Large intestine (tissue), 12 donors: ENCODE measurements at places on chromosomes 1 and 21. TPM values are rescaled to one million over a fixed set of nuclear protein-coding genes. Genes with fewer than 3 reads are reported as not detected.
A peak's percentile ranks its signal among the peaks of the same experiment; 100 is the strongest.

TGFBR3 gene
- 13.7 TPM for polyA plus RNA-seq

PIK3C2B gene
- polyA plus RNA-seq = 26.3 TPM

DNA sequence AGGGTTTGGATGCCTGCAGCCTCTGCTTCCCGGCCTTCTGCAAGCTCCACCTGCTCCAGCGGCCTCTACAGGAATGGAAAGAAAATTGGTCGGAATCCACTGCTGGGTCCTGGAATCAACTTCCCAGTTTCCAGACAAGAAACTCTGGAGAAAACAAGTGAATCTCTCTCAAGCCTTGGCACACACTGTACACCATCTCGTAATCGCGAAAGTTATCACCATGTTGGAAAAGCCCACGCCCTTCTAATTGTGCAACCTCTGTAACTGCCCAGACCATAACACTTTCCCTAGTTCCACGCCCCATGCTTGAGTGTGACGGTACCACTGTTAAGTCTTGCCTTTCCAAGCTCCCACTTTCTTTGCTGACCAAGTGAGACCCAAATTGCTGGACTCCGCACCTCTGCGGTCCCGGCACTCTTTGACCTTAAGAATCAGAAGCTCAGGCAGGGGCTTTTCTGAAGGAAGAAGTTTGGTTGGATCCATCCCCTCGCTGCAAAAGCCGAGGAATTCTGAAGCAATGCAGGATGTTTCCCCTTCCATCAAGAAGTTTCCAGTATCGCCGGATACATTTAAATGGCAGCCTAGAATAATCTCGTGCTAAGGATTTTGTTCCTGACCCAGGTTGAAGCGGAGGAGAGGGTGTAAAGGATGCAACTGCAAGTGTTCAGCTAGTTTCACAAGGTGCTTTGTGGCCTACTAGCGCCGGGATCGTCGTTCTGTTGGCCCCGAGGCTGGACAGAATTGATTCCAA is 6.2 kb downstream of the NR5A2 start:
- peaks cover 45% of the 10 kb centered on the region for H3K4me1 ChIP-seq
- H3K27ac ChIP-seq = no peak overlapping the region
- H3K27me3 ChIP-seq = peaks cover 64% of the 10 kb centered on the region
- no peak overlapping the region for H3K4me3 ChIP-seq
- peak; percentile 84 for DNase-seq
- no peaks in the 10 kb centered on the region for H3K36me3 ChIP-seq

DNA sequence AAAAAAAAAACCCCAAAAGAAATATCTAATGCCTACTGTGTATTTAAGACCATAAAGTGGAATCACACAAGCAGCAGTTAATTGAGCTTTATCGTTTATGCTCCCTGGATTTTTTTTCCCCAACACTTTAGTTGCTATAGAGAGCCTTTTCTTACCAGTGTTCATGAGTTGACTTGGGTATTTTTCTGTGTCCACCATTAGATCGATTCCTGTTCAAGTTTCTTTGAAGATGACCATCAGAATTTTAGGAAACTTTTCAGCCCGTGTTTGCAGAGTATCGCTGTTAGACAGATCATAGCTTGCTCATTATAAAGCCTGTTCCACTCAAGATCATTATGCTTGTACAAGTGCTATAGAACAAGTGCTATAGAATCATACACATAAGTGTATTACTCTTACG is 1.5 kb downstream of the RALGPS2 start:
- H3K4me1 ChIP-seq = peaks cover 9% of the 10 kb centered on the region
- H3K27ac ChIP-seq = peak overlapping the region; percentile 88
- no peaks in the 10 kb centered on the region for H3K36me3 ChIP-seq
- peak overlapping the region; percentile 83 for H3K4me3 ChIP-seq
- DNase-seq = no peak

- no peaks in the 10 kb centered on the region for H3K27me3 ChIP-seq
- no peak overlapping the region for H3K4me3 ChIP-seq
- H3K27ac ChIP-seq = no peak overlapping the region
- peaks cover 4% of the 10 kb centered on the region for H3K36me3 ChIP-seq
- no peaks in the 10 kb centered on the region for H3K4me1 ChIP-seq
These were observed 110.5 kb downstream of the ZNF644 start for GRCh38 chr1:90911353-90911752.

- H3K4me1 ChIP-seq = no peaks in the 10 kb centered on the region
- no peaks in the 10 kb centered on the region for H3K36me3 ChIP-seq
- no peaks in the 10 kb centered on the region for H3K27me3 ChIP-seq
- H3K27ac ChIP-seq = no peak overlapping the region
- peak overlapping the region; percentile 47 for H3K4me3 ChIP-seq
These were observed 14.2 kb upstream of the MCOLN3 start for GRCh38 chr1:85062425-85063026.

DNA sequence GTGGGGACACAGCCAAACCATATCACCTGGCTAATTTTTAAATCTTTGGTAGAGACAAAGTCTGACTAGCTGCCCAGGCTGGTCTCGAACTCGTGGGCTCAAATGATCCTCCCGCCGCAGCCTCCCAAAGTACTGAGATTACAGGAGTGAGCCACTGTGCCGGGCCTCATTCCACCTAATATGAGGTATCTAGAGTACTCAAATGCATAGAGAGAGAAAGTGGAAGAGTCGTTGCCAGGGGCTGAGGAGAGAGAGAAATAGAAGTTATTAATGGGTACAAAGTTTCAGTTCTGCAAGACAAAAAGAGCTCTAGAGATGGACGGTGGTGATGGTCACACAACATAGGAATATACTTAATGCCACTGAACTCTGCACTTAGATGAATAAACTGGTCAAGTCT is 119.6 kb downstream of the TOMM20 start:
- H3K27ac ChIP-seq = no peak overlapping the region
- H3K4me3 ChIP-seq = no peak overlapping the region
- no peak for DNase-seq
- no peaks in the 10 kb centered on the region for H3K27me3 ChIP-seq
